ENCODE measurements at places on chromosomes 4 and X. TPM values are rescaled to one million over a fixed set of nuclear protein-coding genes. Genes with fewer than 3 reads are reported as not detected.

GRCh38 chrX:119252716-119253115, 16.6 kb downstream of the PGRMC1 start:
- H3K4me3 ChIP-seq = no peak overlapping the region
- no peak overlapping the region for H3K27ac ChIP-seq
- no peaks in the 10 kb centered on the region for H3K36me3 ChIP-seq
- DNase-seq = no peak
- no peaks in the 10 kb centered on the region for H3K4me1 ChIP-seq

DNA sequence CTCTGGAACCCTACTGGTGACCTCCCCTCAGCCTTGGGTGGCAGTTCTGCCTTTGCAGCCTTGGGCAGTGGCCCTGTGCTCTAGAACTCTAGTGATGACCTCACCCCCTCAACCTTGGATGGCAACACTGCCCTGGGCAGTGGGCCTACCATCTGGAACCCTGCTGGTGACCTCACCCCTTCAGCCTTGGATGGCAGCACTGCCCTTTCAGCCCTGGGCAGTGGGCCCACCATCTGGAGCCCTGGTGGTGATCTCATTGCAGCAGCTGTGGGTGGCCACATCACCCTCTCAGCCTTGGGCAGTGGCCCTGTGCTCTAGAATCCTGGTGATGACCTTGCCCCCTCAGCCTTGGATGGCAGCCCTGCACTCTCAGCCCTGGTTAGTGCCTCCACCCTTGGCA, 129.3 kb downstream of the RBMX2 start:
- H3K4me1 ChIP-seq = no peaks in the 10 kb centered on the region

- no peak overlapping the region for H3K4me3 ChIP-seq
- no peaks in the 10 kb centered on the region for H3K4me1 ChIP-seq
- no peak overlapping the region for H3K27ac ChIP-seq
- no peaks in the 10 kb centered on the region for H3K27me3 ChIP-seq
- no peaks in the 10 kb centered on the region for H3K36me3 ChIP-seq
- DNase-seq = no peak
Observed at GRCh38 chrX:136189222-136189621, 41.9 kb downstream of the FHL1 start.

EDA gene
- 0.18 TPM for total RNA-seq

SPRY1 gene
- total RNA-seq = 43.7 TPM

- H3K27me3 ChIP-seq = no peaks in the 10 kb centered on the region
- H3K36me3 ChIP-seq = no peaks in the 10 kb centered on the region
- H3K4me1 ChIP-seq = no peaks in the 10 kb centered on the region
- H3K4me3 ChIP-seq = no peak overlapping the region
Observed at GRCh38 chrX:110008011-110008635, 5.2 kb downstream of the TMEM164 start.

NSUN7 gene
- total RNA-seq = 10.7 TPM

- no peak overlapping the region for H3K27ac ChIP-seq
- H3K4me1 ChIP-seq = no peaks in the 10 kb centered on the region
- no peak overlapping the region for H3K4me3 ChIP-seq
Observed at GRCh38 chr4:15495621-15496020, 25.9 kb downstream of the CC2D2A start.

GPRASP2 gene
- total RNA-seq = 1.7 TPM

- H3K36me3 ChIP-seq = no peaks in the 10 kb centered on the region
- H3K27me3 ChIP-seq = no peaks in the 10 kb centered on the region
- no peak overlapping the region for H3K27ac ChIP-seq
- no peak overlapping the region for H3K4me3 ChIP-seq
- H3K4me1 ChIP-seq = no peaks in the 10 kb centered on the region
Observed at GRCh38 chrX:95893636-95894035, 791.0 kb upstream of the DIAPH2 start.

DNA sequence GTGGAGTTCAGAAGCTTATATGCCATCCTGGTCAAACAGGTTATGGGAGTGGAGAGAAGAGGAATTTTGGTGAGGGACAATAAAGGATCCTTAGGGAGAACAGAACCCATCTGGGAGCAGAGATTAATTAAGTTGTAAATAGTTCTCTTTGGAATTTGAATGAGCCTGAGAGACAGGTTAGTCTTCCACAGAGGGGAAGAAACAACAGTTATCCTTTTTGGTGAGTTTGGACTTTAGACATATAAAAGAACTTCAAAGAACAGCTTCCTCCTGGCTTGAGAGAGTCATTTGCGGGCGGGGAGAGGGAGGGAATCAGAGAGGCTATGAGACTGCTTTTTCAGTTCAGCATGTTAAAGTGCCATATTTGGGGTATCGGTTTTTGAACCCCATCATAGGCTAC, 793.3 kb upstream of the MAGEB2 start:
- no peaks in the 10 kb centered on the region for H3K27me3 ChIP-seq
- H3K27ac ChIP-seq = no peak overlapping the region
- H3K4me3 ChIP-seq = no peak overlapping the region
- no peaks in the 10 kb centered on the region for H3K4me1 ChIP-seq
- DNase-seq = no peak

OTC gene
- total RNA-seq = 70.6 TPM

- H3K36me3 ChIP-seq = no peaks in the 10 kb centered on the region
- H3K4me3 ChIP-seq = peak overlapping the region; percentile 57
- peak overlapping the region; percentile 52 for H3K27ac ChIP-seq
- peaks cover 5% of the 10 kb centered on the region for H3K4me1 ChIP-seq
Observed at GRCh38 chrX:41275661-41276609, 58.0 kb upstream of the DDX3X start.

- H3K27ac ChIP-seq = no peak overlapping the region
- no peak for DNase-seq
- H3K27me3 ChIP-seq = no peaks in the 10 kb centered on the region
- H3K4me3 ChIP-seq = no peak overlapping the region
- no peaks in the 10 kb centered on the region for H3K36me3 ChIP-seq
- no peaks in the 10 kb centered on the region for H3K4me1 ChIP-seq
Observed at GRCh38 chrX:41250867-41251266, 83.1 kb upstream of the DDX3X start.
